ENCODE measurements at places on chromosomes 1 and 21. TPM values are rescaled to one million over a fixed set of nuclear protein-coding genes. Genes with fewer than 3 reads are reported as not detected.

HES4 gene
- total RNA-seq = not detected

RGS16 gene
- 9.7 TPM for total RNA-seq

LRRC39 gene
- 1.0 TPM for total RNA-seq

OR2T2 gene
- not detected for total RNA-seq

CAPN9 gene
- not detected for total RNA-seq

GRCh38 chr1:7258589-7259135, 473.4 kb downstream of the CAMTA1 start:
- ATAC-seq = no peak

DNA sequence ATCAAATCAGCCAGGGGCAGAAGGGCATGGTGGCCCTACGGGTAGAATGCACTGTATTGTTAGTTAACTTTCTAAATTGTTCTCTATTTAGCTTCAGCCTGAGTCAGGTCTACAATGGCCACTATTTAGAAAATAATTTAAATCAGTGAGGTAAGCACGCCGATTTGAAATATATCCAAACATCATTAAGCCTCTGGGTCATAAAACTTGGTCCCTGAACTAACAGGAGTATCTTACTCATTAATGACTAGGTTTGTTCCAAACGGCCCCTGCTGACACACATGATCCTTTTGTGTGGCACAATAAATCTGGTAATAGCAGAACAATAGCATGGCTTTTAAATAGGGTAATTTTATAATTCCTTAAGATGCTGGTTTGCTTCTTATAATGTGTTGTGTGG, 48.4 kb downstream of the STX6 start:
- no peak for ATAC-seq

GRCh38 chr1:78855258-78855657, 151.3 kb downstream of the ADGRL4 start:
- peak; percentile 52 for ATAC-seq

GRCh38 chr1:211335522-211336157, 9.0 kb downstream of the TRAF5 start:
- ATAC-seq = peak; percentile 28

DNA sequence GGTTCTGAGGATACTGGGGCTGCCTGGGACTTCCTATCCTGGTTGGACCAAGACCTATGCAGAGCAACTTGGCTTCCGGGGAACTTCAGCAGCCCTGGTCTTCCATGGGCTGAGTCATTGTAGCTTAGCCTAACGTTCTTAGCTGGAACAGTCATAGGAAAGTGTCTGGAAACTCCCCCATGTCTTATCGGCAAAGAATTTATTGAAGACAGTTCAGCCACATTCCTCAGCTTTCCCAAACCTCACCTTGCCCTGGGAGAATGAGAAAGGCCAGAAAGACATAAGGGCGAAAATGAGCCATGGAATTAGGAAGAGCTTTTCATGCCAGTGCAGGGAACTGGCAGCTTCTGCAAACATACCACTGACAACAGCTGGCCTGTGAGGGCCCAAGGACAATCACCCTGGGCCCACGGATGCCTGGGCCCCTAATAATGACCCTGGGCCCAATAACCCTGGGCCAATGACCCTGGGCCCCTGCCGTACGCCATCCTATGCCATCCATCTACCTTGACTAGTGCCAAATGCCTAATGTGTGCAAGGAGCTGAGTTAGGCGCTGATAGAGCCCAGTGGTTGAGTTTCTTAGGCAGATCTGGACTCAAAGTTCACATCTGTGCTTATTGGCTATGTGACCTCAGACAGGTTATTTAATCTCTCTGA, 114.4 kb upstream of the GADD45A start:
- no peak for ATAC-seq

GRCh38 chr1:94358630-94359599, 59.3 kb upstream of the ABCD3 start:
- ATAC-seq = no peak

- ATAC-seq = peak; percentile 82
Measured at GRCh38 chr1:116257341-116257767, 115.7 kb upstream of the ATP1A1 start.
